ENCODE measurements at places on chromosomes 2 and 18. TPM values are rescaled to one million over a fixed set of nuclear protein-coding genes. Genes with fewer than 3 reads are reported as not detected.

GREB1L gene
- 8.8 TPM for total RNA-seq

GRCh38 chr2:159916511-159916910 lies 118.5 kb upstream of the CD302 start:
- DNase-seq, result no peak

DNA sequence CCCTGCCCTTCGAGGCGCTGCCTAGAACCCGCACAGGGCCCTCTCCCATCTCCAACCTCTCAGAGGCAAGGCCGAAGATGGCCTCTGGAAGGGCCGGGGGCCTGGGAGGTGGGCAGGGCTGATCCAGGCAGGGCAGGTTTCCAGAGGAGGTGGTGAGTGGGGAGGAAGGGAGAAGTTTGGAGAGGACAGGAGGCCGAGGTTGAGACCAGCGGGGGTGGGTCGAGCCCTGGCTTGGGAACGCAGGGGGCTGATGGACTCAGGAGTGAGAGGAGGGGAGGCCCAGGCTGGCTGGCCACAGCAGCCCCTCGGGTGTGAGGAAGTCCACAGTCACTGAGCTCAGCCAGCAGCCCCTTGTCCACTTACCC lies 10.5 kb downstream of the CAPN10 start:
- no peak for DNase-seq

DNA sequence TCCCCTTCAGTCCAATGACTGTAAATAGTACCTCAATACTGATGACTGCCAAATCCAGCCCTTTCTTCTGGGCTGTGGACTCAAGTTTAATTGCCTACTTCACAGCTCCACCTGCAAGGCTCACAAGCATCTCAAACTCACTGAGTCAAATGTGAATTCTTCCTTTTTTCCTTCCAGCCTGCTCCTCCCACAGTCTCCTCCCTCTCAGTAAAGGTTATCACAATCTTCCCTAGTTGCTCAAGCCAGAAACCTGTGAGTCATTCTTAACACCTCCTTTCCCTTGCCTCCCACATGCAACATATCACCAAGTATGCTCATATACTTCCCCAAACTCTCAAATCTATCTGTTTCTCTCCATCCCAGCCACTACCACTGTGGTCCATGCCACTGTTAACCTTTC lies 3.7 kb upstream of the MFSD6 start:
- no peak for DNase-seq

GRCh38 chr2:231177156-231178025 lies 21.0 kb upstream of the ARMC9 start:
- no peak for DNase-seq

Data from myocyte (in vitro differentiated cells).